NAMALWA (cell line): ENCODE measurements at places on chromosomes 16 and 17.

DNA sequence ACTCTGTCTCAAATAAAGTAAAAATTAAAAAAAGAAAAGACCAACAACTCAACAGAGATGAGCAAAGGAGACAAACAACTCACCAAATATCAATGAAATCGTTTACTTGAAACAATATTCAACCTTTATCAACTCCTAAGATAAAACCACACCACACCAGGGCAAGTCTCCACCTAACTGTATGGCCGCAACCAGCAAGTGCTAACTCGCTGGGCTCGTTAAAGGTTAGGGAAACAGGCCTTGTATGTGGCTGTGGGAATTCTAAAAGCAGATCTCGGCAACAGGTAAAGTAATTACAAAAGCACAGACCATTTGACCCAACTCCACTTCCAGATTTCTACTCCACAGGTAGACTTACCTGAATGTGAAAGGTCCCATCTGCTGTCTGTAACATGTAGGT lies 9.3 kb downstream of the ZCCHC14 start:
- DNase-seq, result no peak

DNA sequence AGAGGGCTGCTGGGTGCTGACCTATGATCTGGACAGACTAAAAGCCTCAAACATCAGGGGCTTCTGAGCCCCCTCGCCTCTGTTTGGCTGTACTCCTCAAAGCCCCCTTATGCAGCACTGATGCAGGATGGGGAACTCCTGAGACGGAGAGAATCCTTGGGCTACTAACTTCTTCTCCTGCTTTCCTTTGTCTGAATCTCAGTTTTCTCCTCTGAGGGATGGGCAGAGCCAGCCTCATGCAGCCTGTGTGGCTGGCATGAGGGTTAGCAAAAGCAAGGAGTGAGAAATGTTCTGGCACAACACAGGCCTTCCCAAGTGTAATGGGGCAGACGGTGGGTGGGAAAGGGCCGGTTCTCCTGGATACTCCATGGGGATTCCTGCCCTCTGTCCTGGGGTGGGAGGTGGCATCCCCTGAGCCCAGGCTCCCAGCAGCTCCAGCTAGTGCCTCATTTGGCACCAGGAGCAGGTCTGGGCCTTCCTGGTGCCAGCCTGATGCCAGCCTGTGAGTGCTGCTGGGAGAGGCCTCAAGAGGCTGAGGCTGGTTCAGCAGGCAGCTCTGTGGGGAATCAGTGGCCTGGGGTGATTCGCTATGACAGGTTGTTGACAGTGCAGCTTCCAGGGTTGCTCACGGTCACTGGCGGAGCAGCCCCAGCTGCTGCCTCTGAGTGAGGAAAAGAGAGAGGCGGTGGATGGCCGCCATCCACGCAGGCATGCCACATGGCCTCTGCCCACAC lies 4.0 kb upstream of the BRD7 start:
- DNase-seq, result no peak

DNA sequence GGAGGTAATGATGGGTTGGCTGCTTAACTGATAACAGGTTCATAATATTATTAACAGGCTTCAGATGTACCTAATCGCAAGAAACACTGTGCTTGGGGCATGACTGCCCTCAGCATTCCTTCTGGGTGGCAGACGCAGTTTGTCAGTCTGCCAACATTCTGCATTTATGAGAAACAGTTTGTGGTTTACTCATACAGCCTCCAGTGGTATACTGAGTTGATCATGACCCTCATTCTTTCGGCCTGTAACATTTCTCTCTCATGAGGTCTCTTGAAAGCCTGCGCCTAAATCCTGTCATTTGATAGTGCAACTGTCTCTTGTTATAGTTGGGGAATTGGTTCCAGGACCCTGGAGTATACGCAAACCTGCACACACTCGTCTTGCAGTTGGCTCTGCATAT lies 4.9 kb upstream of the RUSF1 start:
- no peak for DNase-seq

DNA sequence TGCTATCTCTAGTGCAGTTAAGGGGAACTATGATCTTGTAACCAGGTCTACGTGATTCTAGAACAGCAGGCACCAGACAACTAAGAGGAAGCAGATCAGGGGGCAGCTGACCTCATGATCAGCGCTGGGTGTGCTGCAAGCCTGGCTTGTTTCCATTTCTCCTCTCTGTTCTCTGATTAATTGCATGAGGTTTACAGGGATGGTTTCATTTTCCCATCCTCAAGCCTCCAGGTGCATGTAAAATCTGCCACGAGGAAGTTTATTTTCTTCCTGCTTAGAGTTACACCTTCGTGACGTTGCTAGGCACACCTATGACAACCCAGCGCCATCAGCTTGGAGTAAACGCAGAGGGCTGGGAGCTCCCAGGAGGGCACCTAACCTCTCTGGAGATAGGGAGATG lies 4.3 kb upstream of the NUPR1 start:
- no peak for DNase-seq

DNA sequence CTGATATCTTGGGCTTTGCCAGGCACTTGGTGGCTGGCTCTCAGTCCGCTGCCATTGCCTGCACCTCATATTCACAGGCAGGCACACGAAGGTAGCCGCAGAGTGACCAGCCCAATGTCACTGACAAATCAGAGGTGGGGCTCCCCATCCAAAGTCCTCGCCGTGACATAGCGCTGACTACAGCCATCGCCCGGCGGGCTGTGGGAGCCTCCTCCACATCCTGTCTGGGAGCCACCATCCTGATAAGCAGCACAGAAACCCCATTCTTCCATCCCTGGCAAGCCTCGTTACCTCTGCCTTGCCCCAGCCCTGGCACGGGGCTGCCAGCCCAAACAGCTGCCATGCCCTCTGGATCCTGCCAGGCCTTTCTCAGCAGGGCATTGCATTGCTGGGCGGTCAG lies 437.8 kb downstream of the SLC39A11 start:
- no peak for DNase-seq

GRCh38 chr17:4142107-4142900 lies 526 bp downstream of the ZZEF1 start:
- peak; percentile 23 for DNase-seq

DNA sequence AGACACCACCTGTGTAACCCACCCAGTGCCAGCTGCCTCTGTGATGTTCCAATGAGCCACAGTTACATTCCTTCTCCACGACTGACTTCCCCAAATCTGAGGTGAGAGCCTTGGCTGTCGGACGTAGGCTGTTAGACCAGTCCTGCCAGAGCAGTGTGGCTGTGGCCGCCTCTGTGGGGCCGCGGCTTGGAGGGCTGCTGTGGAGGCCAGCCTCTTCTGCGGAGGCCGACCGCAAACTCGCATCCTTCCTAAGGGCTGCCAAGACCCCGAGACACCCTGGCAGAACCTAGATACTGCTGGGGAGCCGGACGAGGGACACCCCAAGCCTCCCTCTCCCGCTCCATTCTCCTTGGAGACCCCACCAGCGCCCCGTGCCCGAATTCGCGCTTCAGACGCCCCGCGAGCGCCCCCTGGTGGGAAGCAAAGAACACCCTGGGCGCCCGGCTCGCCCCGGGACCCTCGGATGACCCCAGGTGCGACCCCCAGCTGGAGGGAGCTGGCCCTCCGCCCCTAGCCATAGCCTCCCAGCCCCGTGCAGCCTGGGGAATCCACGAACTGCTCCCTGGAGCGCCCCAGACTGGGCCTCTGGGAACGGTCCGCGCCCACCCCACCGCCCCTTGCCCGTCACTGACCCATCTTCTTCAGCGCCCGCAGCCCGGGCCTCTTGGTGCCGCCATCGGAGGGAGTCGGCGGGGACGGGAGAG lies 547 bp downstream of the PLCD3 start:
- DNase-seq, result peak; percentile 62

DNA sequence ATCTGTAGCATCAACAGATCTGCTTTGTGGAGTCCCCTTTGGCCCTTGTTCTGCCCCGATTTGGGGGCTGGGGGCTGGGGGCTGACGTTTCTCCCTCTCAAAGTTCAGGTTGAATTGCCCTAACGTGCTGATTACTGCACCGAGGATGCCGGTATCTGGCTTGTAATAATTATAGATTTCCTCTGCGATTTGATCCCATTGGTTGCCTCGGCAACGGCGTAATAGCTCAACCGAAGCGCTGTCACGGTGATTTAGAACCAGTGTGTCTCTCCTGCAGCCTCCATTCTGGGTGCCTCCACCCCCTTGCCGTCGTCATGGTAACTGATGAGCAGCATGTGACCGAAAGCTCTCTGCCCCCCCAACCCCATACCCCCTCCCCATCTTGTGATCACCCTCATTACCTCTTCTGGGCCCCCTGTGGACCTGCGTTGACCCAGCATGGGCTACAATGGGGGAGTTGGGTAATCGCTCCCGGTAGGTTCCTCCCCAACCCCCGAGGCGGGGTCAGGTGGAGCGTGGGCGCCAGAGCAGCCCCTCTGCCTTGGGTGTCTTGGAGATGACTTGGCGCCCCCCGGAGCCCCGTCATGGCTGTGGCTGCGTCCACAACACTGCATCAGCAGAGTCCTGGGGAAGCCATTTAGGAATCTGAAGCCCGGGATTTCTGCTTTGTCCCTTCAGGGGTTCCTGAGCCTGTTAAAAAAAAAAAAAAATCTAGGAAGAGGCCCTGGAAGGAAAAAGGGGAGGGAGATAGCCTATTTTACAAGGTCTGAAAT lies 38.4 kb downstream of the ABAT start:
- no peak for DNase-seq

DNA sequence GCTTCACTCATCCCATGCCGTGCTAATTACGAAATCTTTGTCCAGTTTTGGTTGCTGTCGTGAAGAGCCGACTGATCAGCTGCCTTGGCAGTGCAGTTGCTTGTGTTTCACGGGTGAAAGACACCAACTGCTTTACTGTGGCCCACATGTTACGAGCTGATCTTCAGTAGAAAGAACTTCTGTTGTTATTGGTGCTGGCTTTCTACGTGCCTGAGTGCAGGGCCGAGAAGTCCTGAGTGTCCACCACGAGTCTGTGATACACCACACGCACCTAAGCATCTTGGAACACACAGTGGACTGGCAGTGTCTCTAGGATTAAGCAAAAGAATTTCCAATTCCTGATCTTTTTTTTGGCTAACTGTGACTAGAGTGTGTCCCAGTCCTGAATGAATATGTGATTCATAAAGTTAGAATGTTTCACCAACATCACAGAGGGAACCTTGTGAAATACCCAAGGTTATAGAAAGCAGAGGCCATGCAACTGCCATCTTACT lies 70.4 kb upstream of the CLEC18A start:
- no peak for DNase-seq

GRCh38 chr17:45410144-45411091 lies 22.3 kb downstream of the ARHGAP27 start:
- DNase-seq, result peak; percentile 66

GRCh38 chr17:45060382-45060796 lies 728 bp upstream of the NMT1 start:
- DNase-seq, result no peak

GRCh38 chr17:44222112-44222869 lies 2.8 kb upstream of the UBTF start:
- peak; percentile 33 for DNase-seq

- no peak for DNase-seq
These were observed 2.5 kb downstream of the DNAI2 start for GRCh38 chr17:74276541-74277009.

DNA sequence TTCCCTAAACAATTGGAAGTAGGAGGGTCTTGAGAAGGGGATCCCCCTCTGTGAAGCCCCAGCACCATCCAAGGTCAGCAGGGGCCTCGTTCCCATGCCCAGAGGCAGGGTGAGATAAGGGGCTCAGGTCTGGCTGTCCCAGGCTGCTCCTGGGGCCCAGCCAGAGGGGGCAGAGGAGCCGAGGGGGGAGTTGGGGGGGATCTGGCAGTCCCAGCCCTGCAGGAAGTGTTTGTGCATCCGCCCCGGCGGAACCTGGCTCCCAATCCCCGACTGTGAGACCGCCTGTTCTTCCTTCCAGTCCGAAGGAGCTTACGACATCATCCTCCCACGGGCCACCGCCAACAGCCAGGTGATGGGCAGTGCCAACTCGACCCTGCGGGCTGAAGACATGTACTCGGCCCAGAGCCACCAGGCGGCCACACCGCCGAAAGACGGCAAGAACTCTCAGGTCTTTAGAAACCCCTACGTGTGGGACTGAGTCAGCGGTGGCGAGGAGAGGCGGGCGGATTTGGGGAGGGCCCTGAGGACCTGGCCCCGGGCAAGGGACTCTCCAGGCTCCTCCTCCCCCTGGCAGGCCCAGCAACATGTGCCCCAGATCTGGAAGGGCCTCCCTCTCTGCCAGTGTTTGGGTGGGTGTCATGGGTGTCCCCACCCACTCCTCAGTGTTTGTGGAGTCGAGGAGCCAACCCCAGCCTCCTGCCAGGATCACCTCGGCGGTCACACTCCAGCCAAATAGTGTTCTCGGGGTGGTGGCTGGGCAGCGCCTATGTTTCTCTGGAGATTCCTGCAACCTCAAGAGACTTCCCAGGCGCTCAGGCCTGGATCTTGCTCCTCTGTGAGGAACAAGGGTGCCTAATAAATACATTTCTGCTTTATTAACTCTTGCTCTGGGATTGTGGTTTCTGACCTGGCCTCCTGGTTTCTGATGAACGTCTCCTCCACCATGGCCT lies 14.9 kb downstream of the GPRC5C start:
- DNase-seq, result no peak

DNA sequence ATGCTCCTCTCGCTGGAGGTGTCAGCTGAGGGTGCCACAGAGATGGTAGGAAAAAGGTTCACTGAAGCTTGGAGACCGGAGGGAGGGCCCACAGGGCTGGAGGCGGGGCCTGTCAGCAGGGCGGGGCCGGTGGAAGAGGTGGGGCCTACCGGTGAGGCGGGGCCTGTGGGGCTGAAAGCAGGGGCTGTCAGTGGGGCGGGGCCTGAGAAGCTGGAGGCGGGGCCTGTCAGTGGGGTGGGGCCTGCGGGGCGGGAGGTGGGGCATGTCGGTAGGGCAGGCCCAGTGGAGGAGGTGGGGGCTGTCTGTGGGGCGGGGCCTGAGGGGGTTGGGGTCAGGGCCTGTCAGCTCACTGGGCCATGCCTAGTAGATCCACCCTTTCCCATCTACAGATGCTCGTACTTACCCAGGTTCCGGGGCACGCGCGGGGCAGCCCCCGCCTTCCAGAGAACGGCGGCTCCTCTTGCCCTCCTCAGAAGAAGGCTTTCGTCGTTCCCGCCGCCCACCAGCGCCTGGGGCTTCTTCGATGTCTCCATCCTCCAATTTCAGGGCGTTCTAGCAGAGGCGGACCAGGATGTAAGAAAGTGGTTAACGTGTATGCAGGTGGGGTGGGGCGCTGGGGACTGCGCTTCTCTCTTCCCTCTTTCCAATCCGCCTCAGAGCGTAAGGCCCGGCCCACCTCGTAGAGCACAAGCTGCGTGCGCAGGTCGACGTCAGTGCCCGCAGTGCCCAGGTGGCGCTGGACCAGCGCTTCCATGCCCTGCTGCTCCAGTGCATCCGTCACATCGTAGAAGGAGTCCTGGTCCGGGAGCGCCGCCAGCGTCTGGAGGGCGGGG lies 9.8 kb downstream of the TMEM208 start:
- DNase-seq, result peak; percentile 86

DNA sequence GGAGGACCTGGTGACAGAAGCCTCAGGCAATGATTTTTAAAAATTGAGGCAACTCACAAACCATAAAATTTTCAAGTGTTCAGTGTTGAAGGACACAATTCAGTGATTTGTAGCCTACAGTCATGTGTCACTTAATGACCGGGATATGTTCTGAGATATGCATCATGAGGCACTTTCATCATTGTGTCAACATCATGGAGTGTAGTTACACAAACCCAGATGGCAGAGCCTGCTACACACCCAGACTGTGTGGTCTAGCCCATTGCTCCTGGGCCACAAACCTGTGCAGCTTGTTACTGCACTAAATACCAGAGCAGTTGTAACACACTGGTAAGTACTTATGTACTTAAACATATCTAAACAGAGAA lies 1.6 kb downstream of the PRSS41 start:
- no peak for DNase-seq

- DNase-seq, result no peak
These were observed 1.3 kb upstream of the TUBB3 start for GRCh38 chr16:89921702-89922476.

GRCh38 chr17:66451188-66452149 lies 149.1 kb downstream of the PRKCA start:
- DNase-seq, result no peak
